ENCODE measurements at places on chromosomes 11 and 22.
A peak's percentile ranks its signal among the peaks of the same experiment; 100 is the strongest.

DNA sequence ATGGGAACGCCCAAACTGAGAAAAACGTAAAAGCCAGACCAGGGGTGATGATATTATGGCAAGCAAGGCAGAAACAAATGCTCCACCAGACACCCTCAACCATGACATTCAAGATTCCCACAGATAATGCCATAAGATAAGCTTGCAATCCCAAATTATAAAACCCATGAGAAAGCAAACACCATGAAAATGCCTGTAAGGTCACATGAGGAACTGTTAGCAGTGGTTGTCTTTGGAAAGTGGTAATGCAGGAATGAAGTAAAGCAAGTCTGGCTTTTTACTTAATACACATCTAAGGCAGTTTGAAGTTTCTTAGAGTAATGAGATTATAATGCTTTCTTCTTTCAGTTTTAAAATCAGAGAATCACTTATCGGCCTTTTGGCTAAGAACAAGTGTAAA, 111.0 kb downstream of the MN1 start:
- DNase-seq, result no peak

DNA sequence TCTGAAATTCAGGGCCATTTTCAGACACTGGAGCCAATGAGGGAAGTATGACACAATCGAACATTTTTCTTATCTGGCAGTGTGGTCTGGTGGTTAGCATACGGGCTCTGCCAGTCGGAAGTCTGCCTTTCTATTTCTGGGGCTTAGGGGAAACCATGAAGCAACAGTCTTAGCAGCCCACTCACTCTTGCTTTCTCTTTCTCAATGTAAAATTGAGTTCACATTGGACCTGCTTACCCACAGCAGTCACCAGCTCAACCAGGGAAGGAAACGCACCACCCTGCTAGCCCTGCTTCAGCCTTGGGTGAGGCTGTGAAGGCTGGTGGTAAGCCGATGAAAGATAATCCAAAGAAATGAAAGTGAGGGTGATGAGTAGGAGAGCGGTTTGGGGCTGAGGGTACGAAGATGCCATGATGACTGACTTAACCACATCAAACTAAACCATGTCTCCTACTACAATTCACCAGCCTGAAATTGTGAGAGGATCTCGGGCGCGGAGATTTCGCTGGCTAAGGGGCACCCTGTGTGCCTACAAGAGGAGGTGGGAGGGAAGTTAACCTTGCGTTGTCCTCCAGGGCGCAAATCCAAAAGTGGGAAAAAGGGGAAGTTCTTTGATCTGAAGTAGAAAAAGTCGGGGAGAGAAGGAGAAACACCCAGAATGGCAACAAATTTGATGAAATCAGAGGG, 2.0 kb upstream of the LMO2 start:
- peak; percentile 72 for DNase-seq

GRCh38 chr11:11157185-11157584, 195.9 kb downstream of the CSNK2A3 start:
- DNase-seq, result no peak

DNA sequence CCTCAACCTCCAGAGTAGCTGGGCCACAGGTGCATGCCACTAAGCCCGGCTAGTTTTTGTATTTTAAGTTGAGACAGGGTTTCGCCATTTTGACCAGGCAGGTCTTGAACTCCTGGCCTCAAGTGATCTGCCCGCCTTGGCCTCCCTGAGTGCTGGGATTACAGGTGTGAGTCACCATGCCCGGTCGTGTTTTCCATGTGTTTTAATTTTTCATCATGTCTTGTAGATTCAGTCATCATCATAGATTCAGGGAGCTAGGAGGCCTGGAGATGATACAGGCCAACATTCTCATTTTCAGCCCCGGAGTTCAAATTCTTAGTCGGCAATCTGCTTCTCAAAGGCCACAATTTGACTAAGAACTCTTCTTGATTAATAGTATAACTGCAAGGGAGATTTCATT, 73.5 kb upstream of the GRAMD1B start:
- no peak for DNase-seq

DNA sequence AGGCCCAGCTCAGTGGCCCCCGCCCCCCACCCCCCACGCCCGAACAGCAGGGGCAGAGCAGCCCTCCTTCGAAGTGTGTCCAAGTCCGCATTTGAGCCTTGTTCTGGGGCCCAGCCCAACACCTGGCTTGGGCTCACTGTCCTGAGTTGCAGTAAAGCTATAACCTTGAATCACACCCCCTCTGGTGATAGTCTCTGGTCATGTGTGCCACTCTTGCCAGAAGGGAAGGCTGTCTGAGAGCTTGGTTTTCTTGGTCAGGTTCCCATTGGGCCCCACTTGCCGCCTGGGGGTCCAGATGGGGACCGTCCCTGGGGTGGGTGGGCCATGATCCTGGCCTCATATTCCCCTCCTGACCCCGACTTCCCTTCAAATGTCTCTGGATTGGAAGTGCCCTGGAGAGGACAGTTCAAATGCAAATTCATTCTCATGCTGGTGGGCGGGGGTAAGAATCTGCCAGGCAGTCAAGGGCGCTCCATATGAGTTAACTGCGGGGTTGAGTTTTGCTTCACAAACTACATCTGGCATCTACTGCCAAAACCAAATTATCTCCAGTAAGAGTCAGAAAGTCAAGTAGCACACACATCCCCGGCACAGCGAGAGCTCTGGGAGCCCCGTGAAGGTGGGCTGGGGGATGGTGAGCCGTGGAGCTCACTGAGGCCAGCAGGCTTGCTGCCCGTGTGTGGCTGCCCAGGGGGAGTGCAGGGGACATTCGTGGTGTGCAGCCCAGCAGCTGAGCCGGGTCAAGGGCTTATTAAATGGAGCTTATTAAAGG, 35.7 kb downstream of the B3GAT1 start:
- DNase-seq, result no peak

DNA sequence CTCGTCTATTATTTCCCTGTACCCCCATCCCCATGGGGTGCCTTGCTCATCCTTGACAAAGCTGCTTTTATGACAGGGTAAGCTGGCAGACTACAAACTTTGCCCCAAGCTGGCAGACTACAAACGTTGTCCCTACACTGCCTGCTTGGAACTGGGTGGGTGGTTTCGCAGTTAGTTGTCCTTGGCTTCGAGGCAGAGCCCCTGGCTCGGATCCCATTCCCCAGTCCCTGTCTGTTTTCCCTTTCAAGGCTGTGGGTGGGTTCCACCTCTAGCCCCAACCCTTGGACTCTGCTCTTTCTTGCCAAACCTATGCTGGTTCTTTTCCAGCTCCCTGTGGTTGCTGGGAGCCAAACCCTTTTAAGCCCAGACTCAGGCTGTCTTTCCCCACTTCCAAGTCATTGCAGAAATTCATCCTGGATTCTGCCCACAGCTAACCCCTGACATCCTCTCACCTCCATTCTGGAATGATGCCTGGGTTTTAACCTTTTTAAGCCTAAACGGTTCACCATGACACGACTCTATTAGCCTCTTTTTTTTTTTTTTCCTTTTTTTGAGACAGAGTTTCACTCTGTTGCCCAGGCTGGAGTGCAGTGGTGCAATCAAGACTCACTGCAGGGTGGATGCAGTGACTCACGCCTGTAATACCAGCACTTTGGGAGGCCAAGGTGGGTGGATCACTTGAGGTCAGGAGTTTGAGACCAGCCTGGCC, 9.2 kb upstream of the RBM14 start:
- DNase-seq, result no peak

DNA sequence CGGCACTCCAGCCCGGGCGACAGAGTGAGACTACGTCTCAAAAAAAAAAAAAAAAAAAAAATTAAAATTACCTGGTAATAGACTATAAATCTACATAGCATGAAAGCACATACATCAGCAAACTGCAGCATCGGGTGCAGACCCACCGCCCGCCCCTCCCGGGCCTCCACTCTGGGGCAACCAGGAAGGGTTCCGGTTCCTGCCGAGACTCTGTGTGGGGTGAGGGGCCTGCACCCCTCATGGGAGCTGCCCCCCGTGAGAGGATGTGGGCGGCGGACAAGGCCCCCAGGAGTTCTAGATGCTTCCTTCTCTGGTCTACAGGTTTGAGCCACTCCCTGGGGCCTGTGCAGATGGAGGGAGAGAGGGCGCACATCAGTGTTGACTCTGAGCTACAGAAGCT, 9.1 kb downstream of the DRD4 start:
- DNase-seq, result no peak

- DNase-seq, result no peak
These were observed 60.6 kb downstream of the RTL6 start for GRCh38 chr22:44437216-44438055.

GRCh38 chr11:73585834-73586575, 11.9 kb downstream of the FAM168A start:
- no peak for DNase-seq

GRCh38 chr22:25407226-25407858, 157.1 kb upstream of the GRK3 start:
- DNase-seq, result no peak

- DNase-seq, result no peak
These were observed 3.0 kb downstream of the RDX start for GRCh38 chr11:110293389-110293788.

- peak; percentile 51 for DNase-seq
These were observed 4.5 kb downstream of the FHIP1B start for GRCh38 chr11:6229911-6230310.

GRCh38 chr11:17992916-17993315, 19.9 kb downstream of the SERGEF start:
- DNase-seq, result no peak

GRCh38 chr22:25702571-25703167, 39.3 kb upstream of the MYO18B start:
- no peak for DNase-seq

DNA sequence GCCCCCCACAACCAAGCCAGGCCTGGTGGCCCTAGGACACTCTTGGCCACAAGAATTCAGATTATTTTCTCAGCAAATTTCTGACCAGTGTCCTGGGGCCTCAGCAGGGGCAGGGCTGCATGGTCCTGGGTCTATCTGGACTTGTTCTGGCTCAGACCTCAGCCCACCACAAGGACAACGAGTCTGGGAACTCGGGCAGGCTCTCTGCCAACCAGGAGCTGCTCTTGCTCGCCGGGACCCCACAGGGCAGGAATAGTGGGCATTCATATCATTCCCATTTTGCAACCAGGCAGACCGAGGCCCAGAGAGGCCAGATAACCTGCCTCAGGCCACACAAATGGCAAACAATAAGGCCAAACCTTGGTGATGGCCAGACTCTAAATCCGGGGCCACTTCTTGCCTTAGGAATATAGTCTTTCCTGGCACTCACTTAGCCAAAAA, 75.4 kb upstream of the WNT7B start:
- DNase-seq, result no peak

GRCh38 chr11:11821899-11822298, 19.9 kb upstream of the USP47 start:
- DNase-seq, result no peak

DNA sequence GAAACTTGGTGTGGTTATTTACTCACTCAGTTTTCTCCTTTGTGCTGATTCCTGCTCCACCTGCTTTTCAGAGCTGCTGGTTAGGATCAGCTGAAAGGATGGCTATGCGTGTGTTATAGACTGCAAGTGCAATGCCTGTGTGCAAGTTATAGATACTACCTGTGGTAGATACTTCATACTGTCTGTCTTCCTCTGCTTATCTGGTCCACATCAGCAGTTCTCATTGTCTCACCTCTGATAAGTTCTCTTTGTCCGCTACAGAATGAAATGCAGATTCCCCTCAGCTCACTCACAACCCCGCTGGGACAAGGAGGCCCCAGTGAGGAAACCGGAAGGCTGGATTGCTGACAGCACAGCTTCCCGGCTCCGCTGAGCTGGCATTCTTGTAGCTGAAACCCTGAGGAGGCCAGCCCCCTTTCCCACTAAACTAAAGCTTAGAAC, 37.5 kb upstream of the LYVE1 start:
- DNase-seq, result no peak

DNA sequence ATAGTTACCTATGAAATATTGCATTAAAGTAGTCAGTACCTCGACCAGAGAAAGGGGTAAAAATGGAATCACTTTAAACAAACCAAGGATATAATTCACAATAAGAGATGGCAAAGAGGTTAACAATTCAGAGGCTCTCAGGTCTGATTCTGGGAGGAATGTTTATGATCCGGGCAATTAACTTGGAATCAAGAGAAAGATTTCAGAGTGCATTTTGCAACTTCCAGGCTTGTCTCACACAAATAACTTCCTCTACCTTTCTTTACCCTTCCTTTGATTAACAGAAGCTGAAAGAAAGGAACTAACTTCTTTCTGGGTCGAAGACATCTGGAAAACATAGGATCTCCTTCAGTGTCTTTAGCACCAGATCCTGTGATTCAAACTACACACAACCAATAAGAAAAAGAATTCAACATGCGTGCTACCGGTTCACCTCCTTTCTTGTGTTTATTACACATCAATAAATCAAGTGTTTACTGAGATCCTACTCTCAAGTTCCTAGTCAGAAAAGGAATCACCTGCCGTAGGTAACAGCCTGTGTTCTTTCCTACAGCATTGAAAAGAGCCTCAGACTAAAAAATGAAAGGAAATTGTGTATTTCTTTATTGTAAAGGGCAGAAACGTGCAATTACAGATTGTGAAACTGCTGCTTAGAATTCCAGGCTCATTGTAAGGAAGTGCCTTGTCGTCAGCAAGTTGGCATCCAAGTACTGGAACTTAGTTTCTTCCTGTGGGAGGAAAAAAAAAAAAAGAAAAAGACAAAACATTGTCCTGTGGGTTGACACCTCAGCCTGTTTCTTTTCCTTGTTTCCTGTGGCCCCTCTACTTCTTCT, 29.5 kb downstream of the CARD18 start:
- DNase-seq, result no peak

- no peak for DNase-seq
These were observed 81.0 kb downstream of the ETS1 start for GRCh38 chr11:128506356-128506755.

DNA sequence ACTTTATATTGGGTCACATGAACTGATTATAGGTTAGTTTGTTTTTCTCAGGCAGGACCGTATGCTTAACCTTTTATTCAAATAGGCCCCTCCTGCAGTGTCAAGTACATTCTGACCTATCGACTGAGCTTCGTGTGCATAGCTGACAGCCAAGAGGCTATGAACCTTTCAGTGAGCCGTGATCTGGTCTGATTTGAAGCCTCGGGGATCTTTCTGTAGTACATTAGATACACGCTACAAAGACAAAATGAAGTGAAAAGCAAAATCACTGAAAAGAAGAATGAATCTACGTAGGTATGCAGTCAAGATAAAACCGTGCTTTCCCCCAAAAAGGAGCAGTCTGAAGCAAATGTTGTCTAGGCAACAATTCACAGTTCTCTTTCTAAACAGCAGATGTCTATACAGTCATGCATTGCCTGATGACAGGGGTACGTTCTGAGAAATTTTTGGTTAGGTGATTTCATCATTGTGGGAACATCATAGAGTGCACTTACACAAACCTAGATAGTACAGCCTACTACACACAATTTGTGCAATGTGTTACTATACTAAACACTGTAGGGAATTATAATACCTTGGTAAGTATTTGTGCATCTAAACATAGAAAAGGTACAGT, 18.1 kb downstream of the JHY start:
- DNase-seq, result no peak

GRCh38 chr11:106397787-106398501, 320.5 kb downstream of the AASDHPPT start:
- DNase-seq, result no peak

- no peak for DNase-seq
These were observed 152.5 kb upstream of the NAV2 start for GRCh38 chr11:19560156-19560555.
